ENCODE measurements at places on chromosomes 11 and 22. TPM values are rescaled to one million over a fixed set of nuclear protein-coding genes. Genes with fewer than 3 reads are reported as not detected.

GRCh38 chr22:32583074-32583682 is 108.6 kb downstream of the FBXO7 start:
- no peak for DNase-seq

DNA sequence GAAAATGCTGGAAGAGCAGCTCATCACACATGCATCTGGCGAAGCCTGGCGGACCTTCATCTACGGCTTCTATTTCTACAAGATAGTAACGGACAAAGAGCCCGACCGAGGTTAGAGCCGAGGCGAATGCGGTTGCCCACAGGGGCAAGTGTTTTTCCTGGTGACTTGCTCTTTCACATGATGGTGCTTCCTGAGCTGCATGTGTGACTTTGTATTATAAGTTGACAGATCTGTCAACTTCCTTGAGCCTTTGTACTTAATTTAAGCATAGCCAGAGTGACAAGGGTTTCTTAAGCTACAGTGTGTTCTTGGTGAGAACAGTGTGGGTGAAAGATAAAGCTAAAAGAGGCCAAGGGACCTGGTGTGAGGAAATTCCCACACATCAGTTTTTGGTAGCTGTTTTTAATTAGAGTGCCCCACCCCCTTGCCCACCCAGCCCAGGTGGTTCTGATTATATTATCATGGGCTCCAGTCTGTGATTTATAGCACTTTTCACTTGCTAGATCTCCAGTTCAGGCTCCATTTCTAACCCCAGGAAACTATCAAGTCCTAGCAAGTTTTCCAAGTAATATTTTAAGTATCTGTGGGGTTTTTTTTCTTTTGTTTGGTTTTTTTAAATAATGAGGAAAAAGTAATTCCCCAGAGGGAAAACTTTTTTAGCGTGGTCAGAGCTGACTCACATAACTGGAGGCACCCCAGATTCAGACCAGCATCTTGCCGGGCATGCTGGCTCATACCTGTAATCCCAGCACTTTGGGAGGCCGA is 68.0 kb upstream of the YWHAH start:
- no peak for DNase-seq

GRCh38 chr22:49039625-49040024 is 788.0 kb downstream of the BRD1 start:
- DNase-seq, result no peak

- DNase-seq, result no peak
Observed at GRCh38 chr22:35633520-35633919, 14.7 kb upstream of the APOL6 start.

DNA sequence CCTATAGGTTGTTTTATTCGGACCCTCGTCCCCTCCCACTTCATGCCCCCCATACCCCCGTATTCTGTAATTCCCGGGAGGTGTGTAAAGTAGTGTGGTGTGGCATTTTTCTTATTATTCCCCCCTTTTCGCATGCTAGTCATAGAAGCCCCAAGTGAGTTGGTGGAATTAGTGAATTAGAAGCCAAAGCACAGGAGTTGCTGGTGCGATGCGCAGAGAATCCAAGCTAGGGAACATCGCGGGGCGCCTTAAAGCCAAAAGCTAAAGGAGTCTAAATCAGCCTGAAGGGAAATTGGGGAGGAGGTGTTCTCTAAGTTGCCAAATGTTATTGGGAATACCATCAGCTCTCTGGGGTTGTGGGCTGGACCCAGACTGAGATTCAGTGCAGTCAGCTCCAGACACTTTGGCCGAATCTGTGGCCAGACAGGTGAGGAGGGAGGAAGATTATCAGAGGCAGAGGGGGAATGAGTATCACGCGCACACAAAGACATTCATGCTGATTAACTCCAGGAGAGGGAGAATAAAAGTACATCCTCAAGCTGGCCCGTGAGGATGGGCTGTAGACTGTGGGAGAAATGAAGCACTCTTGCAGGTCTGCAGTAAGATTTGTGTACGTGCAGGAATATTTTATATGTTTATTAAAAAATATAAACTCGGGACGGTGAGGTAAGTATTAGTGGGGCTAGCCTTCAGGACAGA is 102.8 kb upstream of the HSD17B12 start:
- no peak for DNase-seq

- no peak for DNase-seq
Observed at GRCh38 chr22:43118024-43118849, 7.7 kb downstream of the BIK start.

GRCh38 chr11:63023841-63024648 is 8.4 kb upstream of the SLC22A8 start:
- DNase-seq, result peak; percentile 91

- no peak for DNase-seq
Observed at GRCh38 chr11:118223570-118223969, 1.2 kb downstream of the JAML start.

The HEPHL1 gene
- total RNA-seq, result not detected

DNA sequence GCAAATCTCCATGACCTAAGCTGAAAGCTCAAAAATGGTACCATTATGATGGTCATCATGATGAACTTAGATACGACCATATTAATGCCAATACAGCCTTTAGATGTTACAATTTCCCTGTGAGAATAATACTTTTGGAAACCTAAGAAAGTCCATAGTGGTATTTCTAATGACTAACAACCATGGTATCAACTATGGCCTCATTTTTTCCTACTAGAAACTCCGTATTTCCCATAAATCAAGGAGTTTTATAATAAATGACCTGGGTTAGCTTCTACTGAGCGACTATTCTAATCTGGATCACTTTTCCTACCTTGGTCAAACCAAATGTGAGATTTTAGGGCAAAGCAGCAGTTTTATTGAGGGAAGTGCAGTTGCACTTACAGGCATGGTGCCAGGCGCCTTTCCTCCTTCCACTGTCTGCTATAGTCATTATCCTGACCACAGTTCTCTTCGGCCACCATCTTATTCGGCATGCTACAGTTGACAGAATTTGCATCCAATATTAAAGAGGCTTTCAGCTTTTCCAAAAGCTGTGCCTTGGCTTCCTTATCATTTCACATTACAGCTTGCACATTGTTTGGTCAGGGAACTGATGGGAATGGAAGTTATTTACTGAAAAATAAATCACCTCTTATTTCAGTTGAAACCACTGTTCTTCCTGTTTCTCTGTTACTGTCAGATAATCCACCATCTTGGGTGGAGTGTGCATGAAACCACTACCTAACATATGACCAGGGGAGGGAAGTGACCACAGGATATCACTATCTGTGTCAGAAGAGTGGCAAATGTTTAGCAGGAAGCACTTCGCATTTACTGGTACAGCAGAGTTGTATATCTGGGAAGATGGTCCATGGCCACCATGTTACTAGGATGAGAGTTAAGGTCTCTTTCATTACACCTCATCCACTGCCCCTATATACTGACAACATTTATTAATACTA is 74.5 kb upstream of the PICALM start:
- DNase-seq, result no peak

GRCh38 chr11:125551835-125552342 is 17.4 kb upstream of the EI24 start:
- no peak for DNase-seq

DNA sequence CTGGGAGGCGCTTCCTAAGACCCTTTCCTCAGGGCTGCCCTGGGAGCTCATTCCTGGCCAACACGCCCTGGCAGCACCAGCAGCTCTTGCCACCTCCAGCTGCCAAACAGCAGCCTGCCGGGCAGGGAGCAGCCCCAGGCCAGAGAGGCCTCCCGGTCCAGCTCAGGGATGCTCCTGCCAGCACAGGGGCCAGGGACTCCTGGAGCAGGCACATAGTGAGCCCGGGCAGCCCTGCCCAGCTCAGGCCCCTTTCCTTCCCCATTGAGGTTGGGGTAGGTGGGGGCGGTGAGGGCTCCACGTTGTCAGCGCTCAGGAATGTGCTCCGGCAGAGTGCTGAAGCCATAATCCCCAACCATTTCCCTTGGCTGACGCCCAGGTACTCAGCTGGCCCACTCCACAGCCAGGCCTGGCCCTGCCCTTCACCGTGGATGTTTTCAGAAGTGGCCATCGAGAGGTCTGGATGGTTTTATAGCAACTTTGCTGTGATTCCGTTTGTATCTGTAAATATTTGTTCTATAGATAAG is 7.6 kb downstream of the SLC39A13 start:
- DNase-seq, result peak; percentile 92

DNA sequence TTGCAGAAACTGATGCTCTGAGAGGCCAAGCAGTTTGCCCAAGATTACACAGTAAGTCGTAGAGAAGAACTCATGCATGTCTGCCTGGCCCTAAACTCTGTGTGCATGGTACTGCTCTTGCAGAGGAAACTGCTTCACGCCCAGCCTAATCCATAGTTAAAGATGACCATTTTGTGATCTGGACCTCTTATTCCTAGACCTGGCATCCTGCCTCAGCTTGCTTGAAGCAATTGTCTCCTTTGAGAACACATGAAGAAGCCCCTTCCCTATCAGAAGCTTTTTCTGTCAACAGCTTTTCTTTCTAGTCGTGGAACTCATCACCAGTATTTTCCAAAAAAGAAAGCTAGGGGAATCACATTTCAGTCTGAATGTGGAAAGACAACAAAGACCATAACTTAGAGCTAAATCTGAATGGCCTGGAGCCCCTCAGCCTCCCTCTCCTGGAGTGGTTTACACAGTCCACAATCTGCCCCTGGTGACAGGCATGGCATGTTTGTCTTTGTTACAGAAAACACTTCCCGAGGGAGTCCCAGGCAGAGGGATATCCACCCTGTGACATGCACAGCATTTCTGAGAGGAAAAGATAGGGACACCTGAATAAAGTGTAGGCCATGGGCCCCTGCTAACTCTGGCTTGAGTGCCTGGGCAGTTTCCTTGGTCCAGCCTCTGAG is 2.9 kb upstream of the FZD4 start:
- DNase-seq, result no peak

DNA sequence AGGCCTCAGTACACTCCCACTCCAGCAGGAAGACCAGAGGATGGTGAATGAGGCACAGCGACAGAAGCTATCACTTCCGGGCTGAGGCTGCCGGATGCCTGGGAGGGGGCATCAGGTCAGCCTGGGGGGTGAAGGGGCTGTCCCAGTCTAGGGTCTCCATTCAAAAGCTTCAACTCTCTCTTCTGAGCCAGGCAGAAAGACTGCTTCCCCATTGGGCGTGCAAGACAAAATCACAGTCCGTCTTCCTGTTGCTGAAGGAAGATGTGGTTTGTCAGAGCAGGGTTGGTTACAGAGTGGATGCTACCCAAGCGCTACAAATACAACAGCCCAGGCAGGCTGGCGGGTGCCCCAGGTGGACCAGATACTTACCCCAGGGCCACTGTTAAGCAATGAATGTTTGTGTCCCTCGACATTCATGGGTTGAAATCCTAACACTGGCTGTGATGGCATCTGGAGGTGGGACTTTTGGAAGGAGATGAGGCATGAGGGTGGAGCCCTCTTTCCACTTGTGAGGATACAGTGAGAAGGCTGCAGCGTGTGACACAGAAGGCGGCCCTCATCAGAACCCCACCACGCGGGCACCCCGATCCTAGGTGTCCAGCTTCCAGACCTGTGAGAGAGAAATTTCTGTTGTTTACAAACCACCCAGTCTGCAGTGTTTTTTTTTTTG is 12.0 kb downstream of the UPK3A start:
- DNase-seq, result no peak

- no peak for DNase-seq
Observed at GRCh38 chr11:126430581-126431335, 75.3 kb downstream of the ST3GAL4 start.

DNA sequence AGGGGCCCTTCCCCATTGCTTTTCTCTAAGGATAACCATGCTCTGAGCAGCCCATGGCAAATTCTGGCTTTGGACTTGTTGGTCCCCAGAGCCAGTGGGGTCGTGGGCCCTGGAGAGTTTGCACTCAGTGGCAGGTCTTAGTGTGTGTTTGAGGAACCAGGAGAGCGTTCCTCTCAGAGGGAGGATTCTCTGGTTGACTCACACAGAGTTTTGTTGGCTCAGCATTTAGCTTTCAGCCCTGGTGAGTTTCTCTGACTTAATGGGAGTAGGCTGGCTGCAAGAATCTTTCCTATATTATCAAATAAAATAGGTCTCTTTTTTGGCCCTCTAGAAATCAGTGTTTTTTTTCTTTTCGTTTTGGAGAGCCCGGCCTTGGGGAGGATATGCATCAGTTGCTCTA is 20.9 kb downstream of the ST14 start:
- peak; percentile 43 for DNase-seq

DNA sequence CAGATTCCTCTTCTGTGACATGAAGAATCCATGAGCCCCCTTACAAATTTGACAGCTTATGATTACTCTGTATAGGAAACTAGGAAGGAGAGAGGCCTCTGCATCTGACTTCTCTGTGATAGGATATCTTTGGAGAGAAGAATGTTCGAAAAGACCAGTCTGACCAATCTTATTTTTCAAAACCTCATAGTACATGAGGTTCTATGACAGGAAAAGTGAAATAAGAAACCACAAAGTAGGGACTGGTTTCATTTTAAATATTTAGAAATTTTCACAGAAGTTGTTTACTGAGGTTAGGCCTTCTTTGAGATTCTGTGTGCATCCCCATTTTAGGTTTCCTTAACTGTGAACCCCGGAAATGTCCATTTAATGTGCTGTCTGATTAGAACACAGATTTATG is 2.1 kb upstream of the OR4X1 start:
- no peak for DNase-seq

DNA sequence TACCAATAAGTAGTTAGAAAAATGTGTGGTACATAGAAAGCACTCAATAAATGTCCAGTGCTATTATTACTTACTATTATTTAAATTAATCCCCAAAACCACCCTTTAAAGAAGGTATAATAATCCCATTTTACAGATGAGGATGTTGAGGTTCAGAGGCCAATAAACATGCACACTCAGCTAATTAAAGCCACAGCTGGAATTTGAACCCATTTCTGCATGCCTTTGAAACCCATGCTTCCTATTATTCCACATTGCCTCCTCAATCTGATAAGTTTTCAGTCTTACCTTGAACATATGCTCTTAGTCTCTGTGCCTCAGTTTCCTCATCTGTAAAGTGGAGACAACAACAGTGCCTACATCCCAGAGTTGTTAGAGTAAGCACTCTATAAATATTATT is 52.8 kb downstream of the CCDC34 start:
- no peak for DNase-seq

- no peak for DNase-seq
Observed at GRCh38 chr11:122025757-122026156, 90.3 kb downstream of the BLID start.

- DNase-seq, result peak; percentile 1
Observed at GRCh38 chr22:43408009-43408408, 3.8 kb upstream of the MPPED1 start.

DNA sequence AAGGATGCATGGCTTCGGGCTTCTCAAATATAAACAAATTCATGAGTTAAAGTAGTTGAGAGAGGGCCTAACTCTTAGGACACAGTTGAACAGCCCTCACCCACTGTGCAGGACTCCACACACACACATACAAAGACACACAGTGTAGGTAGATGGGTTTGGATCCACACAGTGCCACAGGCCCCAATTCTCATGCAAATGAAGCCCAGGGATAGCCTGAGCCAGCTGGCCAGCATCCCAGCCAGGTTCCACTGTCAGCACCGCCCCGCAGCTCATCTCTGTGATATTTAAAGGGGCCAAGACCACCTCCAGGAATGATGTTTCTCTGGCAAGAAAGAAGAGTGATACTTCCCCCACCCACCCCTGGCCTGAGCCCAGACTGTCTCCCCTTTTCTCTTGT is 11.7 kb downstream of the SLC35C1 start:
- no peak for DNase-seq
